ENCODE measurements at places on chromosomes 7 and 10.

DNA sequence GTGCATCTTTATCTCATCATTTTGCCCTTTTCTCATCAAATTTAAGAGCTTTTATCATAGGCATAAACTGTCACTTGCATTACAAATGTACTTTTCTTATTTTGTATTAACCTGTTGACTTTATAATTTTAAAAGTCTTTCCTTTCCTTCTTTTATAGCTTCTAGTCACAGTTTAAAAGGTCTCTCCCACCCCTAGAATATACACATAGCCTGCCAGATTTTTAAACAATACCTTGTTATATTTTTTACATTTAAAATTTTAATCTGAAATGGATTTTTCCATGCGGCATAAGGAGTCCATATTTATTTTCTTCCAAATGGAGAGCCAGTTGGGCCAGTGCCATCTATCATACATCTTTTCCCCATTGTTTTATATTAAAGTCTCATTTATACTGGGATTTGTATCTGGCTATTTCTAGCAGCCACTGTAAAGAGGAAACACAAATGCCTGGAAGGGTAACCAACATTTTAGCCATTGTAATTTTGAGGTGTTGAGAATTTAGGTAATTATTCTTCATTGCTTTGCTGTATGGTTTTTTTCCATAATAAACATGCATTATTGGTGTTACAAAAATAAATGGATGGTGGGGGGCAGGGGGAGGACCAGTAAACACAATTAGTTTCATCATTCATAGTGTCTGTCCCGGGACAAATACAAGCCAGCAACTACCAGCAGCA is 92.8 kb downstream of the CCDC71L start:
- DNase-seq = no peak

DNA sequence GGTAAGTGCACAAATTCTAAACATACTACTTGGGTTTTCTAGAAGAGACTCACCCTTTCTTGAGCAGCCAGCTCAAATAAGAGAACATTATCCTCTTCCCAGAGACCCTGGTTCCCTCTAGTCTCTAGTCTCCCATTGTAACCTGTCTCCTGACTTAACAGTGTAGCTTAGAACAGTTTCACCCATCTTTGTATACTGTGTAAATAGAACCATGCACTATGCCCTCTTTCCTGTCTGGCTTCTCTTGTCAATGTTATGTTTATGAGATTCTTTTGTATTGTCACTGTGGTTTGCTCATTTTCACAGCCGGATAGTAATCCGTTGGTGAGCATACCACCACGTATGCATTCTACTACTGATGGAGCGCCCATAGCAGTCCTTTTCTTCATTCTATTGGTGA is 227.4 kb upstream of the PLPP4 start:
- DNase-seq = no peak

- DNase-seq = no peak
Measured at GRCh38 chr10:77463967-77464745, 173.5 kb downstream of the KCNMA1 start.

DNA sequence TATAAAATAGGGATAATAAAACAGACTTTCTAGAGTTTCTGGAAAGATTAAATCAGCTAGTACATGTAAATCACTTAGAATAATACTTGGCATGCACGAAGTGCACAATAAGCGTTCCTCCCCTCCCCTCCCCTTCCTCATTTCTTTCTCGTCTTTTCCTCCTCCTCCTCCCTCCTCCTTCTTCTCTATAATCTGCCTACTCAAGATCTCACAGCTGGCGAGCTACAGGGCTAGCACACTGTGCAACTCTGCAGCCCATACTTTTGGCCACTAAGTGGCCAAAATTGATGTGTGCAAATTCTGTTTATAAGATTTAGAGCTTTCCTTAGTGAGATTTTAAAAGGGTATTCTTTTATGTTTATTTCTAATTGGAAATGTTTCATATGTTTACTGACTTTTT is 565.3 kb downstream of the PHTF2 start:
- no peak for DNase-seq

DNA sequence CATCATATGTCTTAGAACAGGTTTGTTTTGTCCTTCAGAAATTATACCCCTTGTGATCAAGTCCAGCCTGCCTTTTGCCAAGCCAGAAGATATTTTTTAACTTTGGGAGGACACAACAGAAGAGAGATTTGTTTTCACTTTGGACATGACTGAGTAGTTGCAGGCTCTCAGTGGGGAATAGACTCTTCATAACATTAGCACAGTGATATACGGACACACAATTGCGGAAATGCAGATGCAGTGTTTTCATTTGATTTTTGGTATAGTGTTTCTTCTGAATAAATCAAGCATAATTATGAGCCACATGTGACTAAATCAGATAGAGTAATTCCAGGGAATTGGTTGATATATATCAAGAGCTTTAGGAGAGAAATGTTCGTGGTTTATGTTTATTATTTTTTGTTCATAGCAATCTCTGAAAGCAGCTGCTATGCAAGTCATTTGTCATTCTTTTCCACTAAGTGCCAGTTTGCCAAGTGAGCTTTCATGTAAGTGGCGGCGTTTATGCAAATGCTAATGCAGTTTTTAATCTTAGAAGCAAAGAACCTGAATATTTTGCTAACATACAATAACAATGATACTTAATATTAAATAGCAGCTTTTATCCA is 69.6 kb upstream of the HDAC9 start:
- no peak for DNase-seq

DNA sequence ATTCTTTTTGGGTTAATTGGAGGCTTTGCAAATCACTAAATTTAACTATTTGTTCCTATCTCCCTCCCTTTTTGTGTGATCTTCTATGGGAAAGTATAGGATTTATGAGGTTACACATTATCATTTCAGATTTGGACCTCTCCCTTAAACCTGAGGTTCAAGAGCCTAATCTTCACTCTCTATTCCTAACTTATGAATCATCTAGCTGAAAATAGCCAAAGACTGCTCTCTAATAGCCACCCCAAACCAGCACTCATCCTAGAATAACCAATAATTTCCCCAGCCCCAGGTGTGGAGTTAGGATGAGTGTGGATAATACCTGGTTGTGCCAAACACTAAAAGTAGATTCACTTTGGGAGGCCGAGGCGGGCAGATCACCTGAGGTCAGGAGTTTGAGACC is 499.2 kb downstream of the GFRA1 start:
- no peak for DNase-seq

GRCh38 chr7:88638583-88638982 is 120.9 kb upstream of the ZNF804B start:
- no peak for DNase-seq

Measured in stimulated activated naive B cell treated with anti-CD40 and anti-IgM and Interleukin-4, amounts not matched to agents 10 μg/mL and 1 μg/mL and 100 μg/mL, for 72 hours (primary cell).